ENCODE measurements at places on chromosomes 7 and 10. TPM values are rescaled to one million over a fixed set of nuclear protein-coding genes. Genes with fewer than 3 reads are reported as not detected.

The NUTM2D gene
- 2.3 TPM for total RNA-seq

The ALOX5 gene
- 1.9 TPM for total RNA-seq

The CLCN1 gene
- 0.09 TPM for total RNA-seq

The BTBD16 gene
- total RNA-seq = not detected

The ELFN1 gene
- total RNA-seq = not detected

- DNase-seq = no peak
- H3K36me3 ChIP-seq = no peaks in the 10 kb centered on the region
- H3K4me1 ChIP-seq = no peaks in the 10 kb centered on the region
- H3K27me3 ChIP-seq = no peaks in the 10 kb centered on the region
Observed at GRCh38 chr10:91341686-91342085, 68.5 kb upstream of the HECTD2 start.

GRCh38 chr10:79137826-79138225, 69.1 kb downstream of the ZMIZ1 start:
- H3K27ac ChIP-seq = peak overlapping the region; percentile 92
- no peaks in the 10 kb centered on the region for H3K27me3 ChIP-seq
- H3K4me3 ChIP-seq = peak overlapping the region; percentile 75
- DNase-seq = peak; percentile 91
- peaks cover 37% of the 10 kb centered on the region for H3K4me1 ChIP-seq

- peaks cover 25% of the 10 kb centered on the region for H3K27me3 ChIP-seq
- no peak overlapping the region for H3K4me3 ChIP-seq
- no peak for DNase-seq
- no peaks in the 10 kb centered on the region for H3K4me1 ChIP-seq
Observed at GRCh38 chr10:115073796-115074195, 19.4 kb upstream of the ATRNL1 start.

- H3K27ac ChIP-seq = no peak overlapping the region
- H3K36me3 ChIP-seq = no peaks in the 10 kb centered on the region
- DNase-seq = no peak
- no peaks in the 10 kb centered on the region for H3K4me1 ChIP-seq
- no peaks in the 10 kb centered on the region for H3K27me3 ChIP-seq
- no peak overlapping the region for H3K4me3 ChIP-seq
Observed at GRCh38 chr10:132912713-132913558, 29.4 kb downstream of the CFAP46 start.

DNA sequence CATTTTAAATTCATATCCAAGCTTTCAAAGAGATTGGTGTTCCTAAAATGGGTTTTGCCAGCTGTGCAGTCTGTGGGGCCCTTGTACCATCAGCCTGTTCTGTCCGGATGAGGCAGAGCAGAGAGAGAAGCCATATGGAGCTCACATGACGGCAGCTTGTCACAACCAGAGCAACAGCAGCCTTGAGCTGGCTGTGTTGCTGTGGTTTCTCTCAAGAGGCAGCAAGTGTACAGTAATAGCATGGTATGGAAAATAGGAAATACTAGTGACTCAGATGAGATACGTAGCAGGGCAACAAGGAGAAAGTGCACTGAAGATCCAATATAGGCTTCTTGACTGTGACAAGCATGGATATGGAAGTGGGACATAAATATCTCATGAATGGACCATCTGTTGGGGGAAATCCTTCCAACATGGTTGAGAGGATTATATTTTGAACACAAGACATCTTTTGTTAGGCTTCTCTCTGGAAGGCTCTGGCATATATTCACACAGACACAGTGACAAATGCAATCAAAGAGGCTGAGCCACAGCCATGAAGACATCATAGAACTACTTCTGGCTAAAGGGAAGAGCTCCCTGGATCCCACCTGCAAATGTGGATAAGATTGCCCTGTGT, 251.0 kb upstream of the TAC1 start:
- H3K4me1 ChIP-seq = no peaks in the 10 kb centered on the region
- H3K27me3 ChIP-seq = no peaks in the 10 kb centered on the region
- DNase-seq = no peak
- H3K36me3 ChIP-seq = no peaks in the 10 kb centered on the region

- H3K27me3 ChIP-seq = peaks cover 23% of the 10 kb centered on the region
- no peaks in the 10 kb centered on the region for H3K36me3 ChIP-seq
- H3K4me1 ChIP-seq = no peaks in the 10 kb centered on the region
- no peak for DNase-seq
- H3K4me3 ChIP-seq = no peak overlapping the region
Observed at GRCh38 chr7:29120955-29121354, 25.4 kb downstream of the CPVL start.

DNA sequence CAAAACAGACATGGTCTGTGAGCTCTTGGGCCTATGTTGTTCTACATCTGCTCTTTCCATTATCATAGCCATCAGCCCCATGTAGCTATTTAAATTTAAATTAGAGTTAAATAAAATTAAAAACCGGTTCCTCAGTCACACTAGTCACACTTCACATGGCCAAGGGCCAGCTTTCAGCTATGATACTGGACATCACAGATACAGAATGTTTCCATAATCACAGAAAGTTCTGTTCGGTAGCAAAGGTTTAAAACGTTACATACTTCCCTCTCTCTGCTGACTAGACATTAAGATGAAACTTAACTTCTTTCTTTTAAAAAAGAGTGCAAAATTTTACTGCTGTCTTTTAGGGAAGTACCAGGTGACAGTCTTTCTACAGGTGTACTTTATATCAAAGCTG, 43.0 kb downstream of the SRPK2 start:
- H3K36me3 ChIP-seq = peaks cover 4% of the 10 kb centered on the region
- no peak overlapping the region for H3K27ac ChIP-seq
- no peak for DNase-seq
- no peak overlapping the region for H3K4me3 ChIP-seq
- H3K4me1 ChIP-seq = peaks cover 36% of the 10 kb centered on the region
